ENCODE measurements at places on chromosomes 11 and 22.

DNA sequence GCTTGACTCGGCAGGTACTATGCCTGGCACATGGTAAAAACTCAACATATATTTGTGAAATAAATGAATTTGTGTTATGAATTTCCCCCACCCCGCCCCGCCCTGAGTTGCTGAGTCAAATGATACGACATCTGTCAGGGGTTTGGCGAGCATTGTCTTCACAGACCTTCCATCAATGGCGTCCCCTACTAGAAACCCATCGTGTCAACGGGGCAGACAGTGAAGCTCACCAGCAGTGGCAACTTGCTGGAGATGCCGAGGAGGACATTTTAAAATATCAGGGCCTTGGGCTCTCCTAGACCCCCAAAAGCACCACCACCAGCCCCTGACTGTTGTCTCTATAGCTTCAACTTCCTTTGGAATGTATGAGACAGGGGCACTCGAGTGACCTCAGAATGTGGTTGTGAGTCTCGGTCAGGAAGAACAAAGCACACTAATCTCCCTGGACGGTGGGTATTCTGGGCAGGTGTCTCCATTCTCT lies 761 bp upstream of the NXF1 start:
- DNase-seq: no peak

DNA sequence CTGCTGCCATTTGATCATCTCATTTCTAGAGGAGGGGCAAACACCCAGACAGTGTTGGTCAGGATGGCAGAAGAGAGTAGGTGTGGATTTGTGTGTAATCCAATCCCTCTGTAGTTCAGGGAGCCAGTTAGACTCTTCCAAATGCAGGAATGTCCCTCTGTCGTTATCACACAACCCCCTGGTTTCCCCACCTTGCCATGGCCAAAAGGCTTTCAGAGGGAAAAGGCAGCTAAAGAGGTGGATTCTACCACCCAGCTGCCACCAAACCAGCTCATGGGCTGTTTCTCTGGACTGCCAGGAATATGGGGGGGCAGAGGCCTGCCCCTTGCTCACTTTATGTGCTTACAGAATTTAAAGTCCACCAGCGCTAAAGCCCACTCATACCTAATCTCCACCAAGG lies 18.1 kb downstream of the TSKU start:
- no peak for DNase-seq

- no peak for DNase-seq
Observed at GRCh38 chr11:5204787-5205186, 4.3 kb upstream of the OR51V1 start.

- no peak for DNase-seq
Observed at GRCh38 chr11:69102732-69103615, 52.8 kb upstream of the SMIM38 start.

DNA sequence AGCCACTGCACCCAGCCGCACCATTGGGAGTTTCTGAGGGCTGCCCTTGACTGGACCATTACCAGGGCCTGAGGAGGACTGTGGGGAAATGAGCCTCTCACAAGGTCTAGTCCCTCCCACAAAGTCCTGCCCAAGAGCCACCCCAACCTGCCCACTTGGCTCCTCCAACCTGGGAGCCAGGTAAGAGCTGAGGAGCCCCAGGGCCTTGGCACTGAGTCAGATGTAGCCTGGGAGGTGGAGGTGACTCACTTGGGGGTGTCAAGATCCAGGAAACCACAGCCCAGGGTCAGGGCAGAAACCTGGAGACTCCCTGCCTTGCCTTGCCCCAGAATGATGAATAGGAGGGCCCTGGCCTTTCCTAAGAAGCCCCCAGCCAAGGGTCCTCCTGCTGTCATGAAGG lies 25.8 kb upstream of the P2RY2 start:
- no peak for DNase-seq

GRCh38 chr11:3207526-3208189 lies 11.0 kb downstream of the MRGPRG start:
- DNase-seq: no peak

- no peak for DNase-seq
Observed at GRCh38 chr11:2655834-2656622, 43.8 kb downstream of the KCNQ1OT1 start.

GRCh38 chr11:124233376-124233775 lies 7.5 kb upstream of the OR8G1 start:
- DNase-seq: no peak

DNA sequence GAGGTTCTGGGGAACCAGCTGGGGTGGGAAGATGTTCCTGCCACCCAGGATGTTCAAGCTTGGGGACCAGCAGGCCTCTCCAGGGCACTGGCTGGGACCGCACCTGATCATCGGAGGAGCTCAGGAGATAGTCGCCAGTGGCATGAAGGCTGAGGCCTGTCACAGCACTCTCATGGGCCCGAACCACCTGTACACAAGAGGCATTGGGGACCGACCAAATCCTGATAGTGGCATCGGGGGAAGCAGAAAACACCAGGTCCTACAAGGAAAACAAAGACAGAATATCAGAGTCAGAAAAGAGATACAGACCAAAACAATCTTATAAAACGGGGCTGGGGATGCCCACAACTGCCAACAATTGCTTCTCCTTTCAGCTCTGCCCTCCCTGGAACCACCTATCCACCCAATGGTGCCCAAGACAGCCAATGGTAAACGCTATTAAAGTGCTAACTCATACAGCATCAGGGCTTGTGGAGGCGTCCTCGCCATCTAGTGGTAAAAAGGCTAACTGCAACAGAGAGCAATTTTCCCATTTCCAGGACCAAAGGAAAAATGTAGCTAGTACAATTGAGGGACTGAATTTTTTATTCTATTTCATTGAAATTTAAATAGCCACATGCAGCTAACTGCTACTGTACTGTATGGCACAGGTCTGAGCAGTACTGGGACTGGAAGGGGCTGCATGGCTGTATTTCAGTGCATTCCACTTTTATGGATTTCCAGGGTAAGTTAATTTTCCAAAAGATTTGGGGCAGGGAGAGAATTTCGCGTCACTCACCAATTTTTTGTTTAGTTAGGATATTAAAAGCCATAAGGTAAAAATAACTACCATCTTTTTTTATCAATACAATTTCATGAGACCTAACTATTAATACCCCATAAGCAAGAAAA lies 7.1 kb downstream of the PRPF19 start:
- DNase-seq: no peak

DNA sequence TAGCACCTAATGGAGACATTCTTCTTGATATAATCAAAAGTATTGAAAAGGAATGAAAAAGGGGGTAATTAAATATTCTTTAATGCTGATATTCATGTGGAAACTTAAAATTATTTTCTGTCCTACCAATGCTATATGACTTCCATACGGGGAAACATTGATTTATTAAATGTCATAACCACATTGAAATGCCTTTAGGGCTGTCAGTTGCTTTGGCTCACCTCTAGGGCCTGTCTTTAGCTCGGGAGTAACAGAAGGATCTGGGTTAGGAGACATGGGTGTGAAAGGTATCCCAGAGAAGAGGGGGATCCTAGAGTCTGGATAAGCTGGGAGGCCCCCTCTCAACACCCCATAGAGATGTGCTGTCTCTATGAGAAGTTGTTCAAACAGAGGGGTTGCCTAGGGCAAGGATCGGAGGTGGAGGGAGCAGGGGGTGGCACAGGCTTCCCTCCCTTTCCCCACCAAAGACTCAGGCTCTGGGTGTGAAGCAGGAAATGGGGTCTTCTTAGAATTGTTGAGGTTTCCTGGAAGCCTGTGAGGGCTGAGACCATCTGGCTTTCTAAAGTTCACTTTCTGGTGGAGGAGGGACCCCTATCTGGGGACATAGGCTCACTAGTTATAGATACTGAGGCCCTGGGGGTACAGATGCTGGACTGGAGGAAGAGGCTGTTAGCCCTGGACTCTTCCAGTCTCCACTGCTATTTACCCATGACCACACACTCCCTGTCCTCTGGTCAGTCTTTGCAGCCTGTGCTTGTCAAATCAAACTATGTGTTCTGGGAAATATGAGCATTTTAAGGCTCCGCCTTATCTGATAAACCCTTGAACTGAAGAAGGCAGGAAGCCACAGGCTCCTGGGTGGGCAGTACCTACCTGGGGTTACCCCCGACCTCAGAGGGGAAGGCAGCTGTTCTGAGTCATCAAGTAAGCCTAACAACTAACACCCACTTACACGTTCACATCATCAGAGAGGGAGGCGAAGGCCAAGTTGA lies 55.8 kb upstream of the RRAS2 start:
- peak; percentile 54 for DNase-seq

DNA sequence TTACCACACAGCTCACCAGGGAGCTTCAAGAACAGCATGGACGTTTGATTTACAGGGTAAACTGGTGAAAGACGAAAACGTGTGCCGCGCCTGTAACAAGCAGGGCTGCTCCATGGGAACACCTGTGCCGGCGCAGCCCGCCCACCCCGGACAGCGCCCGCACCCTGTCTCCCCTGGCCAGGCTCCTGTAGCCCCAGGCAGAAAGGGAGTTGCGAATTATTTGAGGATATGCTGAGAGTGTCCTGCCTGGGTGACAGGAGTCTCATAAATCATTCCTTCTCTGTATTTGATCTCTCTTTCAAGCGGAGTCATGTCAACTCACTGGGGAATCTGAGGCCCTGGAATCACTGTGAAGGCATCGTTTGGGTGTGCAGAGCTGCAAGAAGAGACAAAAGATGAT lies 804.3 kb downstream of the OPCML start:
- no peak for DNase-seq

DNA sequence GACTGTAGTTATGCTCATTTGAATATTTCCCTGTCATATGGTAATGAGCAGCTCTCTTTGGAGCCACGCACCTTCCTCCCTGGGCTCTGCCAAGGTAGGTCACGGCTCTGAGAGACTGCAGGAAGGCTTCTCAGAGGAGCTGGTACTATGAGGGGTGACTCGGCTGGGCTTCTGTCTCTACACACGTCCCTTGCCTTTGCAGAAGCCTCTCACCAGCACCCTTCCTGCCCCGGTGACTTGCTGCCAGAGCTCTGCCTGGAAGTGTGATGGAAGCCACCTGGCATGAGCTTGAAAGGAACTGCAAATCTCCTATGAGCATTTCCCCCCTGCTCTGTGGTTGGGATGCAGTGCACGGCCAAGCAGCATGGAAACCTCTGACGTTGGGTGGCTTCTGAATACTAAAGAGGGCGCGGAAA lies 74.2 kb downstream of the KIRREL3 start:
- no peak for DNase-seq

- no peak for DNase-seq
Observed at GRCh38 chr22:42425337-42425988, 6.7 kb downstream of the NFAM1 start.

DNA sequence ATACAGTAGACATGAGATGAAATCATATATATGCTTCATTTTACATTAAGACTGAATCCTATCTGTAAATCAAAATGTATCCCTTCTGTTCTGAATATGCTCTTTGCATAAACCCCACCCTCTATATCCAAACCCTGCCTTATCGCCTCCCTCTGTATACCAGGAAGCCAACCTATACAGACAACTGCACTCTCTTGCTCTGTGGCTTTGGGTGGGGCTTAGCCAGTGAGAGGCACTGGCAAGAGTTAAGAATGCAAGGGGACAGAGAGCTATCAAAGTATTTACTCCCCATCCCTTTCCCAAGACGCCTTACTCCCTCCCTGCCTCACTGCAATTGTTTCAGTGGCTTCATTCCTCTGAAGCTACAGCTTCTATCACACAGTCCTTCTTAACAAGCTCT lies 309.8 kb downstream of the TTC28 start:
- no peak for DNase-seq

DNA sequence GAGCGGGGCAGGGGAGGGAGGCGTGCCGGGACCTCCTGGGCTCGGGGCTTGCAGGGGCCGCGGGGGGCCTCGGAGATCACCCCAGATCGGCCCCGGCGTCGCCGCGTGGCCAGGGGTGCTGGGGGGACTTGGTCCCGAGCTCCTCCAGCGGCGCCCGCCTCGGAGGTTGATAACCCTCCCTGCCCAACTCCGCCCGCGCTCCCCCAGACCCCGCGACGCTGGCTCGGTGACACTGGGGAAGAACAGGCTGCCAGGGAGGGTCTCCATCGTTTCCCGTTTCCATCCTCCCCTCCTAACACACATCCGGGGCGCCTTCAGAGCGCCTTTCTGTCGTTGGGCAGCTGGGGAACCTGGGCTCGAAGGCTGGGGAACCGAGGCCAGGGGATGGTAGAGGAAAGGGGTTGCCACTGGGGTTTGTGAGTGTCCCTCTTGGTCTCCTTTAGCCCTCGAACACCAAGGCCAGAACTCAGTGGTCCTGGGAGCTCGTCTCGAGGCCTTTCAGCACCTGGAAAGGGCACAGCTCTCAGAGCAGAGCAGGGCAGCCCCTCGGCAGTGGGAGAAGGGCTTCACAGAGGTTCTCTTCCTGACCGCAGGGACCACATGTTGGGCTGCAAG lies 431 bp downstream of the SLC37A2 start:
- no peak for DNase-seq

DNA sequence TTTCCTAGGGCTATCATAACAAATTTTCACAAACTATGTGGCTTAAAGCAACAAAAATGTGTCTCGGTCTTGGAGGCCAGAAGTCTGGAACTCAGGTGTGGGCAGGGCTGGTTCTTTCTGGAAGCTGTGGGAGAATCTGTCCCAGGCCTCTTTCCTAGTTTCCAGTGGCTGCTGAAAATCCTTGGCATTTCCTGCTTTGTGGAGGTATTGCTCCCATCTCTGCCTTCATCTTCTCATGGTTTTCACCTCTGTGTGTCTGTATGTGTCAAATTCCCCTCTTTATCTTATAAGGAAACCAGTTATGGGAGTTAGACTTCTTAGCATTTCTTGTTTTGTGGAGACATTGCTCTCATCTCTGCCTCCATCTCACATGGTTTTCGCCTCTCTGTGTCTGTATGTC lies 130.4 kb upstream of the PLET1 start:
- no peak for DNase-seq

DNA sequence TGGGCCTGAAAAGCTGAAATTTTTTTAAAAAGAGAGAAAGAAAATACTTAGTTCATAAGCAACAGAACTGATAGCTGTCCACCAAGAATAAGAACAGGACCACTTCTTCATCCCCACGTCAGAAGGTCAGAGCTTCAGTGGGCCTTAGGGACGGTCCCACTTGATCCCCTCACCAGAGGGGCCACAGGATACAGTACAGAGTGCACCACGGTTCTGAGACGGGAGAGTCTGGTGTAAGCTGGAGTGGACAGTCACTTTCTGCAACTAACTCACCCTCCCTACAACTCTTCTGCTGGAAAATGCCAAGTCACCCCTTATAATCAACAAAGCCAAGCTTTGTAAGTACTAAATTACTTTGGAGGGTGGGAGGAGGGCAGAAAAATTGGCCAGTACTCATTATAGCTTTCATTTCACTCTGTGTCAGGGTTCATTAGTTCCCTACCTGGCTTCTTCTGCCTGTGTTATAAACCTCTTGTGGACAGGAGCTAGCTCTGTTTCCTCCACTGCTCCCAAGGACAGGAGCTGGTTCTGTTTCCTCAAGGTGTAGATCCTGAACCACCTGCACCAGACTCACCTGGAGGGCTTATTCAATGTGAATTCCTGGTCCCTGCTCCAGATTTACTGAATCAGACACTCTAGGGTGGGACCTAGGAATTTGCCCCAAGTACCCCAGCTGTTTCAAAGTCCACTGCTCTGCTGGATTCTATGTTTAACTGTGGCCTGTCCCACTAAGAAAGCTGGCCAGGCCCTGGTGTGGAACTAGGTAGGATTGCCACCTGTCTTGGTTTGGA lies 39.6 kb downstream of the SCGB1A1 start:
- no peak for DNase-seq

All from thymus (tissue), 14 donors.